ENCODE measurements at places on chromosomes 3 and 15.

GRCh38 chr15:73607843-73608242, 25.3 kb downstream of the NPTN start:
- DNase-seq: no peak

DNA sequence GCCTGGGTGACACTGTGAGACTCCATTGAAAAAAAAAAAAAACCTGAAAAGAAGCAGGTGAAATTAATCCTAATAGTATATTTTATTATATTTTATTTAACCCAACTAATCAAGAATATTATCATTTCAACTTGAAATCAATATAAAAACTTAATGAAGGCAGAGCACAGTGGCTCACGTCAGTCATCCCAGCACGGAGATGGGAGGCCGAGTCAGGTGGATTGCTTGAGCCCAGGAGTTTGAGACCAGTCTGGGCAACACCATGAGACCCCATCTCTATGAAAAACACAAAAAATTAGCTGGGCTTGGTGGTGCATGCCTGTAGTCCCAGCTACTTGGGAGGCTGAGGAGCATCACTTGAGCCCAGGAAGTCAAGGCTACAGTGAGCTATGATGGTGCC, 33.3 kb upstream of the SLC41A3 start:
- no peak for DNase-seq

DNA sequence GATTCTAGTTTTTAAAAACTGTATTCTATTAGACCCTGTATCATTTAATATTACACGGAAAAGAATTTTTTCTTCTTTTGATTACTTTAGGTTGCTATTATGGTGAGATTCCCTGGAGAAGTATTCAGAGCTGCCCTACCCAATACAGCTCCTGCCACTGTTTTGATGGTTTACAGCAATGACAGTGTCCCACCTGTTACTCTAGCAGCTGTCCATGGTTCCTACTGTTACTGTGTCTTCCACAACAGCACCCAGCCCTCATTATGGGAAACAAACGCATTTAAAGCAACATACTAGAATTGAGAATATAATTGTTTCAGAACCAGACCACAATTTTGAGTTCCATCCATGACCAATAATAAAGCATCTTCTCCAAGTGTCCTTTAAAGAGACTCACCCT, 450.7 kb downstream of the SHQ1 start:
- no peak for DNase-seq

GRCh38 chr3:134543113-134543512, 57.3 kb downstream of the CEP63 start:
- no peak for DNase-seq

DNA sequence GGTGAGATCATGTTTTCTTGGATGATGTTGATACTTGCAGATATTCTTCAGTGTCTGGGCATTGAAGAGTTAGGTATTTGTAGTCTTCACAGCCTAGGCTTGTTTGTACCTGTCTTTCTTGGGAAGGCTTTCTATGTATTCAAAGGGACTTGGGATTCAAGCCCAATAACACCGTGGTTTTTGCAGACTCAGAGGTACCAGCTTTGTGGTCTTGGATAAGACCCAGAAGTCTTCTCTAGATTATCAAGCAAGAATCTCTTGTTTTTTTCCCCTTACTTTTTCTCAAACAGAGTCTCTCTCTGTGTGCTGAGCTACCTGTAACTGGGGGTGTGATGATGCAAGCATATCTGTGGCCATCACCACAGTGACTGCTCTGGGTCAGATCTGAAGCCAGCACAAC, 42.7 kb upstream of the CCK start:
- no peak for DNase-seq

GRCh38 chr3:126930936-126931600, 51.8 kb upstream of the PLXNA1 start:
- DNase-seq: no peak
